ENCODE measurements at places on chromosomes 2 and 18.

DNA sequence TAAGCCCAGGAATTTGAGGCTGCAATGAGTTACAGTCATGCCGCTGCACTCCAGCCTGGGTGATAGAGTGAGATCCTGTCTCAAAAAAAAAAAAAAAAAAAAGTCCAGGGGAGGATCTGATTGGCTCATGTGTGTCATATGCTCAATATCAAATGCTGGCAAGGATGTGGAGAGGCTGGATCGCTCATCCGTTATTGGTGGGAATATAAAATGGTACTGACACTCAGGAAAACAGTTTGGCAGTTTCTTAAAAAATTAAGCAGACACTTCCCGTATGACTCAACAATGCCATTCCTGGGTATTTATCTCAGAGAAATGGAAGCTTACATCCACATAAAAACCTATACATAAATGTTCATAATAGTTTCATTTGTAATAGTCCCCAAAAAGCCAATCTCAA is 68.9 kb downstream of the MEX3C start:
- no peak for DNase-seq

DNA sequence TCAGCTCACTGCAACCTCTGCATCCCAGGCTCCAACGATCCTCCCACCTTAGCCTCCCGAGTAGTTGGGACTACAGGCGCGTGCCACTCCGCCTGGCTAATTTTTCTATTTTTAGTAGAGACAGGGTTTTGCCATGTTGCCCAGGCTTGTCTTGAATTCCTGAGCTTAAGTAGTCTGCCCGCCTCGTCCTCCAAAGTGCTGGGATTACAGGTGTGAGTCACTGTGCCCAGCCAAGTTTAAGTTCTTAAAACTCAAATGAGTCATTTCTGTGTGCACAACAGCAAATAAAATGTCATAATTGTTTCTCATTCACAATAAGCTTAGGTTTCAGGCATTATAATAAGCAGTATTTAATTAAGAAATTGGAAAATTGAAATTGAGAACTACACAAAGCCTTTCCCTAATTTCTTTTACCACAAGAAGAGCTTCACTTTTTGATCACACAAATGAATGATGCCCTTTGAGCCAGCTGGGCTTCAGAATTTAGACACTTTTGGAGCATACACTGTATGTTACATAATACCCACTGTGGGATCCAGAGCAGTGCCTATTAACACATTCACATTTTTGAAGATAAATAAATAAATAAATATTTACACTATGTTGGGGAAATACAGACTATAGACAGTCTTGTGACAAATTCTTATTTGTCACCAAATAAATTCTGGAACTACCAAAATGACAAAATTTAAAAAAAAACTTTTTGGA is 8.6 kb upstream of the ME2 start:
- peak; percentile 61 for DNase-seq

- DNase-seq = no peak
These were observed 152.0 kb upstream of the CCDC68 start for GRCh38 chr18:55111271-55111670.

- DNase-seq = no peak
These were observed 31.8 kb downstream of the TBC1D8 start for GRCh38 chr2:101119431-101119830.

DNA sequence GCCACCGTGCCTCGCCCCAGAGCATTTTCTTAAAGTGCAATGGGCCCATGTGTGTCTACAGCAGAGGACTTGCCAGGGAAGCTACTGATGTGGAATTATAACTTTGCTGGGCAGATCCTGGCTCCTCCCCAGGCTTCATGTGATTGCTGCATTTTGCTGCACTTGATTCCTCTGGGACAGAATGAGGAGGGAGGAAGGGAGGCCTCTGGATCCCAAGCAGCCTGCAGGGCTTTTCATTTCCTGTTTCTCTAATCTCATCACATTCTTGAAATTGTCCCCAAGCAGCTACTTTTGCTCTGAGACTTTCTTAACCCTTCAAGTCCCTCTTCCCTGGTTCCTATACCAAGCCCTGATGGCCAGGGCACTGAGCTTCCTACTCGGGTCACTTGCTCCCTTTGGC is 134.4 kb upstream of the SEC11C start:
- DNase-seq = no peak

- DNase-seq = no peak
These were observed 4.4 kb downstream of the MBOAT2 start for GRCh38 chr2:8999102-8999446.

DNA sequence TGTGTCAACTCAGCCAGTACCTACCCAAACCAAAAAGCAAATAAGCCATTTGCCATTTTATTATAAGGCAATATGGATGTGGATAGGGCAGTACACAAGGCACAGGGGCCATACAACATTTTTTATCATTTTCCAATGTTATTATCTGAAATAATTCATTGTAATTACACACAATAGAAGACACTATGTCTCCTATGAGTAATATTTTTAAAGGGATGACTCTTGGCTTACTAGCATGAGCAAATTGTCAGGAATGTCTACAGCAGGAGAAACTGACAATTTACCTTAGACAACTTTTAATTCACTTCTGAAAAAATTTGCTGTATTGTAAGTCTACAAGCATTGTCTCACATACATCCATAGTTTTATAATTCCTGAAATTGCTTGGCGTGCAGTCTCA is 1193.9 kb upstream of the CELF4 start:
- DNase-seq = no peak

- no peak for DNase-seq
These were observed 133.6 kb downstream of the KCNE4 start for GRCh38 chr2:223185638-223186037.

- peak; percentile 49 for DNase-seq
These were observed 145.7 kb upstream of the KLF7 start for GRCh38 chr2:207311316-207312005.

- no peak for DNase-seq
These were observed 104.9 kb downstream of the ANKRD44 start for GRCh38 chr2:197205585-197206215.

GRCh38 chr2:182058056-182058455 is 72.4 kb downstream of the PPP1R1C start:
- no peak for DNase-seq

DNA sequence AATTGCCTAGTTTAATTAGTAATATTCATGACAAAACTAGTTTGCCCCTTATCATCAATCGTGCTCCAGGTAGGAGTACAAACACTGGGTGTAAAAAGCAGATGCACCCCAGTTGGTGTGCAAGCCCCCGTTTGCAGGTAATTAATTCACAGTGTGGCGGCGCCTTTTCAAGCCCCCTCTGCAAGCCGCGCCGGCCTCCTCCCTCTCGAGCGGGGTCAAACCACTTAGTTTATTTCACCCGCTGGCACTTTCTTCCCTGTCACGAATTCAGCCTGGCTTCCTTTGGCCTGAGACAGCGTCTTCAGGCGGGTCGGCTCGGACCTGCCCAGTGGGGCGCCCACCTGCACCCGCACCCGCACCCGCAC is 64.7 kb upstream of the MAPRE2 start:
- DNase-seq = no peak

DNA sequence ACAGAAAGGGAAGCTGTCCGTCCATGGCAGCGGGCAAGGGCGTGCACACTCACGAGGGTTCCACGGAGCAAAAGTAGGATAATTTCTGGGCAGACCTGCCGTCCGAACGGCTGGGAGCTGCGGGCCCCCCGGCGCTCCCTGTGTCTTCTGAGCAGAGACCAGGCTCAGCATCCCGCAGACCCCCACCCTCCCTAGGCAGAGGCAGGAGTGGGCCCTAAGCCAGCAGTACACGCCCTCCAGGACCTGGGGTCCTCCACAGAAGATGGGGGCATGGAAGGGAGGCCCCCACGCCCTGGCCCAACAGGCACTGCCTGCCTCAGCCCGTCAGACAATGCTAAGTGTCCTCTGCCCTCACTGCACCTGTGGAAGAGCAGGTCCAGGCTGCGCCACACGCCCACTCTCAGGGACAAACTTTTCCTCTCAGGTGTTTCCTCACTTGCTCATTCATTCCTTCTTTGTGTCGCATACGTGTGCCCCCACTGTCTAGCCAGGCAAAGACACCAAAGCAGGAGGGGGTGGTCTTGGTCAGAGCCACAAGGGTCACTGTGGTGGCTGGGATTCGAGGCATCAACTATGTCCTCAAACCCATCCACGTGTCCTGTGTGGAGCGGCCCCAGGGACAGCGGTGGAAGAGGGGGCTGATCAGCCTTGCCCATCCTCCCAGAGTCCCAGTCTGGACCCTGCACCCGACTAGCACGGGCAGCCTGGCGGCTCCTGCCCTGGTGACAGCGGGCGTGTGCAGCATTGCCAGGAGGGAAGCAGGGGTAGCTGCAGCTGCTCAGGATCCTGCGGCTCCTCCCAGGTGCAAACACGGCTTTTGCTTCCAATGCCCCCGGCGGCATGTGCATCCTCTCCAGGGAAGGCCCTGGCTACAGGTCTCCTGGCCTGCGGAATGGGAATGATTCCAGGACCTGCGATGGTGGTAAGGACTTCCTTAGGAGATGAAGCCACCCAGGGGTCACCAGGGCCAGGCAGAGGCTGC is 2.4 kb upstream of the GPC1 start:
- peak; percentile 42 for DNase-seq

- DNase-seq = no peak
These were observed 113.0 kb downstream of the DPP4 start for GRCh38 chr2:161961061-161961460.

DNA sequence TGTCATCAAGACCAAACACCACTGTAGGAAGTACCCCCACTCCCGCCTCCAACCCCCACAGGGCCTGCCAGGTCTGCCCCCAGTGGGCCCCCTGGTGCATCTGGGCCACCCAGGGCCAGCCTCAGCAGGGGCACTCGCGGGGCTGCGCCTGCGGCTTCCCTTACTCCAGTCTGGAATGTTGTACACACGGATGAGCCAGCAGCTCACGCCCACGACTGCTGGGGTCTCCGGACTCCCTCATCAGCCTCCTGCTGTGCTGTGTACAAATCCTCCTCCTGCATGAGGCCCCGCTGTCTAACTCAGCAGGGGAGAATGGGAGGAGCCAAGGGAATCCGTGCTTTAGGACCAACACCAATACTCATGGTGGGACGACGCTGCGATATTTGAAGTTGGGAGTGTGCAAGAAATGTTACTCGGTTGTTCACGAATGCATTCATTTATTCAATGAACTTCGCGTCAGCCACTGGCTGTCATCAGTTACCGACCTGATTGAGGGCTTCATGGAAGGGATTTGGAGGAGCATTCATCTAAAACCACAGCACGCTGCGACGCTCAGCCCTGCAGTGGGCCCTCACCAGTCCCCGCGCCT is 654 bp upstream of the ASB1 start:
- no peak for DNase-seq

DNA sequence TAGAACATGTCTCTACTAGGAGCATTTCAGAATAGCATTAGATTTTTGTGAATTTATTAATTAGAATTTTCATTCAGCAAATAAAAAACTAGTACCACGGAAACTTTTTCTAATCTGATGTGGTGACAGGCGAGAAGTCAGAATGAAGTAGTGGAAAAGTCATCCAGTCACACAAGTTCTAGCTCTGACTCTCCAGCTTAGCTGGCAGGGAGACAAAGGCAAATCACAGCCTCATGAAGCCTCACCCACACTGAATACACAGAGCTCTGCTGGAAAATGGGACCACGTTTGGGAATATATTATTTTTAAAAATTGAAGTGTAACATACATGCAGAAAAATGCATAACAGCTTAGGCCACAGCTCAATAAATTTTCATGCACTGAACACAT is 86.1 kb downstream of the L3MBTL4 start:
- DNase-seq = no peak

DNA sequence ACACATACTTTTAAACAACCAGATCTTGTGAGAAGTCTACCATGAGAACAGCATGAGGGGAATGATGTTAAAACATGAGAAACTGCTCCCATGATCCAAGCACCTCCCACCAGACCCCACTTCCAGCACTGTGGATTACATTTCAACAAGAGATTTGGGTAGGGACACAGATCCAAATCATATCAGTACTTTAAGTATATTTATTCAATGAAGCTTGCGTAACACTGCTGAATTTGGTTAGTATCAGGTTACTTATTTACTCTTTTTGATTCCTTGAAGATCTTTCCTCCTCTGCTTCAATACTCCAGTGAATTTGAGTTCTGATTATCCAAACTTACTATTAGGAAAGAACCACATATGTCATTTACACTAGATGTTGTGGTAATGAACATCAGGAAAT is 418.6 kb downstream of the PIK3C3 start:
- no peak for DNase-seq

GRCh38 chr2:36655453-36655852 is 41.1 kb upstream of the VIT start:
- DNase-seq = no peak

GRCh38 chr18:48801728-48802542 is 148.8 kb downstream of the SMAD7 start:
- DNase-seq = peak; percentile 12

GRCh38 chr2:159968279-159968900 is 94.0 kb downstream of the PLA2R1 start:
- DNase-seq = no peak

DNA sequence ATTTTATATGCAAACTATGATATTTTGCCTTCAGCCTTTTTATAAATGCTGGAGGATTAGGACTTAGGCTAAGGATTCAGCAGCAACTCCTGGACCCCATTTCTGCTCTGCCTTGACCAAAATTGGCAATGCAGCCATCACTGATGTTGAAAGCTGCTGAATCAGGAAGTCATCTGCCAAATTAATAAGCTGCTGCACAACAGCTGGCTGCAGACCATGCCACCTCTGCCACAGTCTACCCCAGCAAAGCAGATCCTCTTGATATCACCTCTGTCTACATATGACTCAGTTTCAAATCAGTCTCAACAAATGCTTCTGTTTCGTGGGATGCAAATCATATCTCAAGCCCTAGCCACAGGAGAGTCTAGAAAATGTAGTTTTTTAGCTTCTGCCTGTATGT is 7.1 kb upstream of the SOS1 start:
- DNase-seq = no peak

GRCh38 chr2:44170311-44170717 is 1.6 kb downstream of the PPM1B start:
- DNase-seq = no peak

GRCh38 chr2:57842531-57842930 is 204.1 kb upstream of the VRK2 start:
- DNase-seq = no peak

DNA sequence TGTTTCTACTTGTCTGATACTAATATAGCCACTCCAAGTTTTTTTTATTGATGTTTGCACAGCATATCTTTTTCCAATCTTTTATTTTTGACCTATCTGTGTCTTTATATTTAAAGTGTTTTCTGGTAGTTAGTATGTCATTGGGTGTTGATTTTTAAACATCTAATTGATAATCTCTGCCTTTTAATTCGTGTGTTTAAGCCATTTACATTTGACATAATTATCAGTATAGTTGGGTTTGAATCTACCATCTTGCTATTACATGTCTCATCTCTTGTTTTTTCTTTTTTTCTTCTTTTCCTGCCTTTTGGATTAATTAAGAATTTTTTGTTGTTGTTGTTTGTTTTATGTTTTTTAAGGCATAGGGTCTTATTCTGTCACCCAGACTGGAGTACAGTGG is 44.2 kb downstream of the TAF1B start:
- no peak for DNase-seq
